ENCODE measurements at places on chromosomes 7 and 10.

GRCh38 chr10:115046686-115047236 lies 46.4 kb upstream of the ATRNL1 start:
- no peak for DNase-seq

DNA sequence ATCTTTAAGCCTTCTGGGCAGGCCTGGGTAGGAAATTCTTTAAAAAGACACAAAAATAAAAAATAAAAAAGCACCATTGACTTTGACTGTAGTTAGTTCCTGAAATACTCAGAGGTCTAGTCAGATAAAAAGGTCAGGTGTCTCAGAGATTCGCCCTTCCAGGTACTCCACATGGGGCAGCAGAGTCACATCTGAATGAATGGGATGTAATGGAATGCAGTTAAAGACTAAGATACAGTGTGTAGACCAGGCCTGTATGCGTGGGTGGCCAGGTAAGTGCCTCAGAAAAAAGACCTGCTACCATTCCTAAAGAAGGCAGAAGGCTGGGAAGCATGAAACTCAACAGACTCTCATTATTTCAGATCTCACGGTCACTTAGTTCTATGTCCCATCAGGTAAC lies 68.6 kb upstream of the SEM1 start:
- no peak for DNase-seq

GRCh38 chr10:130463876-130464364 lies 327.7 kb downstream of the GLRX3 start:
- DNase-seq: no peak

DNA sequence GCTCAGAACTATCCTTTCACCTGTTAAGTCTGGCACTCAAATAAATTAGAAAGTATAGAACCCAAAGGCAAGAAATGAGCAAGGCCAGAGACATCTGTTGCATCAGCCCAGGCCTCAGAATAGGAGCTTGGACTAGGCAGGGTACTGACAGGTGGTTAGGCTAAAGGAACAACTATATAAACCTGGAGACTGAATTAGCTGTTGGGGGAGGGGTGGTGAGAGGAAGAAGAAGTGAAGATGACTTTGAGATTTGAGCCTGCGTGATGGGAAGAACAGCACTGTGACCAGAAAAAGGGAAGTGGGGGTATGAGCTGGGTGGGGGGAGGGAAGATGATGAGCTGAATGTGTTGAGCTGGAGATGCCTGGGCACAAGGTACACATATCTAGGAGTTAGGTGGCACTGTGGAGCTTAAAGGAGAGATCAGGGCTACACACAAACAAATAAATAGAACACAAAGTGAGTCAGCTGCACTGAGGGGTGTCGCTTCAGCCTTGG lies 244.7 kb downstream of the PTEN start:
- DNase-seq: no peak

DNA sequence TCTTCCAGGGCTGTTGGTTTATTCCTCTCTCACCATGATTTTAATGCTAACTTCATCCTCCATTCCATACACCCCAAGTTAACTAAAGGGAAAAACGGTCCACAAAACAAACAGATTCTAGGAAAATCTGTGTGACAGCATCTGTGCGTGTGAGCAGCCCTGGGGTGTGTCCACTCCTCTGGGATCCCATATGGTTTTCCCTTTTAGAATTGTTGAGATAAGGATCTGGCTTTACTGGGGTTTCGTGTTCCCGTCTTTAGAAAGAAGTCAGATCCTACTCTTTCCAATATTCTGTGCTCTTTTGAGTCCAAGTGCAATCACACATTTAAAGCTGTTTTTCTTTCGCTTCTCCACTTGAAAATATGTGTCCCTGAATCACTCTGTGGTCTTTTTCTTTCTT lies 257.1 kb downstream of the KLF6 start:
- no peak for DNase-seq

- DNase-seq: no peak
Observed at GRCh38 chr10:116195583-116195982, 77.4 kb downstream of the GFRA1 start.

DNA sequence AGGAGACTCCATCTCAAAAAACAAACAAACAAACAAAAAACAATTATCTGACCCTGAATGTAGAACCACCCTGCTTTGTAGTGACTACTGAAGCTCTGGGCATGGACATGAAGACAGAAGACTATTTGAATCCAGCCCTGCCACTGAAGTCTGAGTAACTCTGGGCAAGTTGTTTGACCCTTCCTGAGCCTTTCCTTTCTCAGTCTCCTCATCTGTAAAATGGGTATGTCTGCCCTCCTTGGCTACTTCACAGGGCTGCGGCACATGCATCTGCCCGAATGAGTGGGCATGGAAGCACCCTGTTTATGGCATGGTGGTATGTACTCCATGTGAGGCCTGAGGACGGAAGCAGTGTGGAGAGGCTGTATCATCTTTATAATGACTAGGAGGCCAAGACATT lies 22.2 kb upstream of the MALSU1 start:
- no peak for DNase-seq

DNA sequence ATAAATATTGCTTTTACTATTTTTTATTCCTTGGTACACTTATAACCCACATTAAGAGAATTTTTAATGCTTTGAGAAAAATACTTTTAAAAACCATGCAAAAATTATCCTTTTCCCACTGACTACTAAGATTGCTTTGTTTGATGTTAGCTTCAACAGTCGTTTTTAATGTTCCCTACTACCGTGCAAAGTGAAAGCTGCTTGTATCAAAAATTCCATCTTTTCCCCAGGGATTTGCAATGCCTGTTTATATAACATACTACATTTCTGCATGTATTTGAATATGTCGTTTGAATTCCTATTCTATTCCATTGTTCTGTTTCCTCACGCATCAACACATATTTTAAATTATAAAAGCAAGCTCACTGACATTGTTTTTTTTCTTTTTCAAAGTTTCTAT lies 54.4 kb downstream of the TFPI2 start:
- no peak for DNase-seq

DNA sequence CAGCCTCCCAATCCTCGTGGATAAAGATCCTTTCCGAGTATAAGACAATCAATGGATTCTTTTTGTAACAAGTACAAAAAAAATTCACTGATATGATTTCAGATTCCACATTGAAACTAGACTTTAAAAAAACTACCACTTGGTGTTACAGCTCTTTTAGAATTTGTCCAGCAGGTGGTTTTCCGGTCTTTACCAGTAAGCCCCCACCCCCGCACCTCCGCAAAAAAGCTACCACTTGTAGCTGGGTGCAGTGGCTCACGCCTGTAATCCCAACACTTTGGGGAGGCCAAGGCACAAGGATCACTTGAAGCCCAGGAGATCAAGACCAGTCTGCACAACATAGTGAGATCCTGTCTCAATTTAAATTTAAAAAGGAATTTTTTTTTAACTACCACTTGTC lies 19.8 kb downstream of the IGF2BP3 start:
- DNase-seq: no peak

GRCh38 chr7:75869776-75870379 lies 9.0 kb upstream of the RHBDD2 start:
- no peak for DNase-seq

DNA sequence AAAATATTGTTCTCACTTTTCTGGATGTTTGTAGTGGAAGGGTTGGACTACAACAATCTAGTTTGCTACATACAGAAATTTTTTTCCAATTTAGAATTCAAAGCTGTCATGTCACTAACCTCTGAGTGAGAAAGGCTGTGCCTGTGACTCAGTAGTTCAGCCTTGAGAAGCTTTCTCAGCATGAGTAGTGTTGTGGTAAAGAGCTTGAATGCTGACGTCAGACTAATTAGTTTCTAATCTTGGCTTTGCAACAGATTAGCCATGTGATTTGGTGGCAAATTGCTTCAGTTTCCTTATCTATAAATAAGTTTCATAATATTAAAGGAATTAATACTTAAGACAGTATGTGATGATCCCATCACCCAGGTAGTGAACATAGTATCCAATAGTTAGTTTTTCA lies 83.8 kb downstream of the ABCA13 start:
- DNase-seq: no peak

DNA sequence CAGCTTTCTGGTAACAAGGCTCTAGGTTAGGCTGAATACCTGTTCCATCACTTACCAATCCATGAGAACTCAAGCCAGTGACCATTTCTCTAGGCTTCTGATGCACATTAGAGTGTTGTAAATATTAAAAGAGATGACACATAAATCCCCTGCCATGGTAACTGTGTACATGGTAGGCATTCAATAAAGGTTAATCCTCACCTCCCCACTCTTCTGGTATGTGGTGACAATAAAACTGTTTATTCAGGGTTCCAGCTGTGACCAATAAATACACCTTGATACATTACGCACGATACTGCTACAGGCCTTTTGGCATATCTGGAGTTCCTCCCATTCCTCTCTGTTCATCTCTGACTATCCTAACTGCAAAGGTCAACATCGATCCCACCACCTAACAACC lies 171.9 kb downstream of the SRPK2 start:
- no peak for DNase-seq

DNA sequence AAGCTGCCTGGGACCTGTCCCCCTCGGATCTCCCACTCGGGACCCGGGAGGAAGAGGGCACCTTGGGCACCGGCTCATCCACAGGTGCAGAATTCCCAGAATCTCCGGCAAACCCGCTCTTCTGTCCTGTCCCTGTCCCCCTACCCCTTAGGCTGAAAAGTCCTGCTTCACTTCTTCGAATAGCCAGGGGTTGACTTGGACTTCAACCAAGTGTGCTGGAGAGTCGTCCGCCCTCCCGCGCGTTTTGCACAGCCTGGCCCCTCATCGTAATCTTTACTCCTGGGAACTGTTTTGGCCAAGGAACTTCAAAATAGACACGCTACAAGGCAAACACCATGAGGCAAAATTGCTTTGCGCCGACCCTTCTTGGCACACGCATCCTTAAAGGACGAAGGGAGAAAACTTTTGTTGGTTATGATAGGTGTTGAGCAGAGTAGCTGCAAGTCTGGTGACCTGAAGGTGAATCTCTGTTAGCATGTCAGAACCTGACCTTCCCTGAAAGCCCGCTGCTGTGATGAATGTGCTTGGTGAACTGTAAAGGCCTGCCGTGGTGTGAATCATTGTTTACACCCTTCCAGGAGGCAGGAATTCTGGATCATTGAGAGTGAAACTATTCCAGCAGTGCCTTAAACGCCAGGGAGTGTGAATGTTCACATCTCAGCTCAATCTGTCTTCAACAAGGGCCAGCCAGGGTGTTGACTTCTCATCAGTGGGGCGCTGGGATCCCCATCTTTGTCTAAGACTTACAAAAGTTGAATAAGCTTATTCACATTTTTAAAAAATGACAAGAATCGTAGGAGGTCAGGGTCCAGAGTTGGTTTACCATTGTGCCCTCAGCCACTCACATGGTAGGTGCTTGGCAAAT lies 589 bp upstream of the RAPGEF5 start:
- DNase-seq: no peak

DNA sequence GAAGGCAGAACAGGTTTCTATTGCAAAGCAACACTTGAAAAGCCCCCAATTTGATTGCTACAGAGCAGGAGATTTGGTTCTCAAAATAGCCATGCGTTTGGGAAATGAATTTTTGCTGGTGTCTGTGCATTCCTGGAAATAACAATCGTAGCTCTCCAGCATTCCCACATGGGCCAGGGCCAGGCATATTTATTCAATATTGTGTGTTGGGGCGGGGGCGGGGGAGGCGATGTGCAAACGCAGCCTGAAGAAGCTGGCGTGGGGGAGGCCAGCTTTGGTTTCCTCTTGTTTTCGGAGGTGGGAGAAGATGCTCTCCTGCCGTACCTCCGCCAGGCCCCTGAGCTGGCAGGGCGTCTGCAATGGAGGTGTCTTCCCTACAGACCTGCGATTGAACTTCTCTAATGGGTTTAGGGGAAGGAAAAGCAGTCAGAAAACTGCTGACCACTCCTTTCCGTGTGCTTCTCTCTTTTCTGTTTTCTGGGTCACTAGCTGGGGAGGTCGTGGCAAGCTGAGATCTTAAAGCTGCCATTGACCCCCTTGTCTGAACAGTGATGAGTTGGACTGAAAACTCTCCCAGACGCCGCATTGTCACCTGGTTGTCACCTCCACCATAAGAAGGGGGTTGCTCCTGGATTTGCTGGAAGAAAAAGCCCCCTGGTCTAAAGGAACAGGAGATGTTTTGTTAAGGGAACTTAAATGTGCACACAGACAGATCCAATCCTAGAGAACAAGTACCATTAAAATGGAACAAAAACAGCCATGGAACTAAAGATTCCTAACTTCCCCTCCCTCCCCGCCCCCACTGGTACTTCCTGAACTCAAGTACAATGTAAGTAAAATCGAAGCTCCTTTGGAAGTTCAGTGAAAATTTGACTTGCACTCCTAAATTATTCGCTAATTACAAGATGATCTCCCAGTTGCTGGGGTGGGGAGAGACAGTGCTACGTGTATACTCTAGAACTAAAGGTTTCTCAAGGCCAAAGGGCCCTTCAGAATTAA lies 56.4 kb upstream of the HABP2 start:
- no peak for DNase-seq

DNA sequence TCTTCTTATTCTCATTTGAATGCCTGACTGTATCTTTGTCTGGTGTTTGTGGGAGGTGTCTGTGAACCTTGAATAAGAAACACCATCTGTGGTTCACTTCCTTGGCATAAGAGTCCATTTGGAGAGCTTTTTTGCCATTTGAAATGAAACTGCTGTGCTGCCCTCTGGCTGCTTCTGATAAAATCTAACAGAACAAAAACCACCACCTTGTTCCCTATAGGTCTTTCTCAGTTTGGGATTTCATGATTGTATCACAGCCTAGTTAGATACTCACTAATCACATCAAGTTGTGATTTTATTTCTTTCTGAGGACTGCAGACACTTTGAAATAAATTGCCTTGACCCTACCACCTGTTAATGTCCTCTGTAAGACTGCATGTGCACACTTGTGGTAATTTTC lies 102.7 kb upstream of the FAM13C start:
- no peak for DNase-seq

DNA sequence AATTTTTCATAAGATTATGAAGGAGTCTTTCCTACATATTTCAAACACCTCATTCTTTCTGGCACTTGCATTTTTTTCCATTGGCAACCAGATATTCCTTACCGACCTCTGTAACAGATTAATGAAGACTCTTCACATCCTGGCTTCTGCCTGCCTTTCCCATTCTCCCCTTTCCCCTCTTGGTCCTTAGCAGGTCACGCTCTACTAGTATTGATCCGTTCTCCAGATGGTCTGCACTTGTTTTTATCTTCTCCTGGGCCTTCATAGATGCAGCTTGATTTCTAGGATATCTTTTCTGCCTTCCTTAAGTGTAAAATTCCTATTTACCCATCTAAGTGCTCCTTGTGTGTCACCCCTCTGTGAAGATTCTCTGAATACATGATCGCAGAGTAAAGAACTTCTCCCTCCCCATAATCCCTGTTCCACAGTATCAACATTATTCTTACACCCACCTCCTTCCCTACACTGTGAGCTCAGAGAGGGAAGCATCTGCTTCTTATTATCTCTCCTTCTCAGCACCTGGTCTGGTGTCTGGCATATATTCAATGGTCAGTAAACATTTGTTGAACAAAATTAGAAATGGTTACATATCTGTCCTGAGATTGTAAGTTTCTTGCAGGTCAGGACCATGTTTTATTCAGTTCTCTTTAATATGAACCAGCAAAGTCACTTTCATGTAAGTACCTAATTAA lies 654.2 kb downstream of the REEP3 start:
- DNase-seq: no peak

All from stimulated activated CD8-positive, alpha-beta memory T cell treated with anti-CD3 and anti-CD28 coated beads, Interleukin-4, amount 100 ng/mL, for 1 hour (primary cell).